ENCODE measurements at places on chromosomes 3 and 15.
A peak's percentile ranks its signal among the peaks of the same experiment; 100 is the strongest.

GRCh38 chr3:173659972-173660371, 262.4 kb downstream of the NLGN1 start:
- DNase-seq = no peak

DNA sequence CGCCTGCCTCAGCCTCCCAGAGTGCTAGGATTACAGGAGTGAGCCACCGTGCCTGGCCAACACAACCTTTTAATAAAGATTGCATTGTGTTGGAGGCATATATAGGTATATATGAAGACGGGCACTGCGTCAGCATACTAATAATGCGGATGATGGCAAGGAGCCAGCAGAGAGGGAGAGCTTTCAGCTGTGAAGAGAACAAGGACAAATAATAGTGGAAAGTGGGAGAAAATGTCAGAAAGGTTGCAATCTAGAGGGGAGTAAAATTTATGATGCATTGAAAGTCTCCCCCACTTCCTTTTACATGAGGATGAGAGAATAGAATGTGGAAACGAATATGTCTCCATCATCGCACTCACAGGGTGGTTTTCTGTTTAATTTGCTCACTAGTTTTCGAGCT, 170.5 kb upstream of the TBL1XR1 start:
- no peak for DNase-seq

- DNase-seq = no peak
Measured at GRCh38 chr15:82239685-82240391, 22.7 kb downstream of the EFL1 start.

GRCh38 chr15:42695527-42696071, 41.3 kb downstream of the CDAN1 start:
- no peak for DNase-seq

DNA sequence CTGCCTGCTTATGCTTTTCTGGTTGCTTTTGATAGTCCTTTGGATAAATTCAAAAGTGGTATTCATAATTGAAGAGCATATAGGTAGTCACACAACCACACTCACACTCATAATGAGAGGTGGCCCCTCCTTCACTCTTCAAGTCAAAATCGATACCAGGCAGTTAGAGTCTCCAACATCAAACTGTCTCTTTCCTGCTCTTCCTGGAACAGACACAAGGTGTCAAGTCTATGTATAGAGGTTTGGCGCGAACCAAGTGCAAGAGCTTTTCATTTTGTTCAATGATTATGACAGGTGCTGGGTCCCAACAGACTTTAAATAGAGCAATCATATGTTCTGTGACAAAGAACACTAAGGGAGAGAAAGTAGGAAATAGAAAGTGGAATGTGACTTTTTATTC, 29.9 kb upstream of the RGMA start:
- DNase-seq = no peak

DNA sequence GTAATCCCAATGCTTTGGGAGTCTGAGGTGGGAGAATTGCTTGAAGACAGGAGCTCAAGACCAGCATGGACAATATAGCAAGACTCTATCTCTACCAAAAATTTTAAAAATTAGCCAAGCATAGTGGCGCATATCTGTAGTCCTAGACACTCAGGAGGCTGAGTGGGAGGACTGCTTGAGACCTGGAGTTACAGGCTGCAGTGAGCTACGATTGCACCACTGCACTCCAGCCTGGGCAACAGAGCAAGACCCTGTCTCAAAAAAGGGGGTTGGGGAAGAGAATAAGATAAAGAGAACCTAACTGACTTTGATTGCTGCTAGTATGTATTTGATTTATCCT, 755 bp downstream of the CD200R1 start:
- DNase-seq = no peak

DNA sequence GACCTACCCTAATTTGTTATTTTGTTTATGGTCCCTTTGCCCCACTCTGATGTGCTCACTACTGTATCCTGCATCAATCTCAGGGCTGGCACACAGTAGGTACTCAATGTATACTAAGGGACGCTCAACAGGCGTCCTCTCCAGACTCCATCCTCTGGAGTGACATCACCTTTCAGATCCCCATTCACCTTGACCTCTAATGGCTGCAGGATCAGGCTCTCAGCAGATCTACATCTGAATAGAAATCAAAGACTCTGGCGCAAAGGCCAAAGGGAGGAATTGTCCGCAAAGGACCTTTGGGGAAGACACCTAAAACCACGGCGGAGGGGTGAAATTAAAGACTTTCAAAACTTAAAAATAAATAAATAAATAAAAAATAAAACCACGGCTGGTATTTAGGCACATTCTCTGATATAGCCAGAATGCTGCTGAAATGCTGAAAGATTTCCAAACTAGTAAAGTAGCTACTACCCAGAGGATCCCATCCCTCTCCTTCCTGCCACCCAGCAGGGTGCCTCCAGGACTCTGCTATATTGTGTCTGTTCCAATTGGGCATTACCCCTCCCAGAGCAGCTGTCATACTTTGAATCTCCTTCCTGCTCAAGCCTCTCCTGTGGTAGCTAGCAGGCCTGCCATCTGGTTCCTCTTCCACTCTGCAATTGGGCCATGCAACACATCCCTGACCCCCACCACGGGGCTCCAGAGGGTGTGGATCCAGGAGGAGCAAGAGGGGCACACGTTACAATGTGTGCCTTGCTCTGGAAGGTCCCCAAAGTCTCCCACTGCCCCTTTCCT, 6.1 kb downstream of the SHF start:
- no peak for DNase-seq

GRCh38 chr3:72847282-72847681, 963 bp downstream of the SHQ1 start:
- no peak for DNase-seq

DNA sequence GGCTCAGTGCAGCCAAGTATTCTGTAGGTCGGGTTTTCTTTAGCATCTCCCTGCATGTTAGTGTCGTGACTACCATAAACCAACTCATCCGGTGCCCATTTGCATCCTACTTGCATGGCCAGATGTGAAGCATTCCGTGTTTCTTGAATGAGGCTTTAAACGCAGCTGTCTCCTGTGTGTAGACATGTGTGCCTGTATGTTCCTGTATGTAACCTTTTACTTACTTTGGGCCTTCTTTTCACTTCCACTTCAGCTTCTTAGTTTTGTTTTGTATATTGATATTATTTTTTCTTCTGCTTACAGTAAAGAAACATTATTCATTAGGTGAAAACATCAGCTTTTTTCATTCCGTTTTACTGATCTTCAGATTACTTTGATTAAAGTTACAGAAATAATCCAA, 267.9 kb downstream of the BBX start:
- DNase-seq = no peak

DNA sequence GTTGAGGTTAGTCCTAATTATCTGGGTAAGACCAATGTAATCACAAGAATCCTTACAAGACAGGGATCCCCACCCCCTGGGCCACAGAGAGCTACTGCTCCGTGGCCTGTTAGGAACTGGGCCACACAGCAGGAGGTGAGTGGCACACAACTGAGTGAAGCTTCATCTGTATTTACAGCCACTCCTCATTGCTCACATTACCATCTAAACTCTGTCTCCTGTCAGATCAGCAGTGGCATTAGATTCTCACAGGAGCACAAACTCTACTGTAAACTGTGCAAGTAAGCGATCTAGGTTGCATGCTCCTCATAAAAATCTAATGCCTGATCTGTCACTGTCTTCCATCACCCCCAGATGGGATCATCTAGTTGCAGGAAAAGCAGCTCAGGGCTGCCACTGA, 58.5 kb upstream of the CRBN start:
- DNase-seq = no peak

DNA sequence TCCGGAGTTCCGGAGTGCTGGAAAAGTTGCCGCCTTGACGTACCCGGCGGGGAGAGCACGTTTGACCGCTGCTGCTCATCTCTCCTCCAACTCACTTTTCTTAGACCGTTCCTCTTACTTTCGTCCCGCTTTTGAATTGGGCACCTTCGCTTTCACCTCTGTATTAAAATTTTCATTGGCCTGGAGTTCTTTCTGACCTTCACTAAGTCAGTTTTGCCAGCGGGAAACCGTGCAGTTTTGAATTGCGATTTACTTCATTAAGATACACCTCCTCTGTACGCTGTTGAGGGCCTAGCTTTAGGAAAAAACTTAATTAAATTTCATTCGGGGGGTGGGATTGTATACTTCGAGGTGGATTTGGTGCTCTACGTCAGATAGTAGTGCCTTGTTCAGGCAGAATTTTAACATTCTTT, 1.3 kb downstream of the GMPS start:
- peak; percentile 22 for DNase-seq

DNA sequence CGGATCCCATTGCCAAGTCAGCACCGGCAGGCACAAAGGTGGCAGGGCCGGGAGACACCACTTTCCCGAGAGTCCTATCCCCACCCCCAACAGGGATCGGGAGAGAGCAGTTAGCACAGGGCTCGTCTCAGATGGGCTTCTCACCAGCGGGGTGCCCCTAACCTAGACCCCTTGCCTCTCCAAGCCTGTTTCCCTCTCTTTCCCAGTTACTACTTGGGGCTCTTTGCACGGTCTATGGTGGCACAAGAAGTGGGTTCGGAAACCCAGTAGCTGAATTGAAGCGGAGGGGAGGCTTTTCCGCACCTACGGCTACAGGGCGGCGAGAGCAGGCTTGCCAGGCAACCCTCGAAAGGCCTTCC, 383 bp upstream of the EFCC1 start:
- DNase-seq = no peak

GRCh38 chr15:35547775-35548364, 1.9 kb upstream of the DPH6 start:
- DNase-seq = no peak

DNA sequence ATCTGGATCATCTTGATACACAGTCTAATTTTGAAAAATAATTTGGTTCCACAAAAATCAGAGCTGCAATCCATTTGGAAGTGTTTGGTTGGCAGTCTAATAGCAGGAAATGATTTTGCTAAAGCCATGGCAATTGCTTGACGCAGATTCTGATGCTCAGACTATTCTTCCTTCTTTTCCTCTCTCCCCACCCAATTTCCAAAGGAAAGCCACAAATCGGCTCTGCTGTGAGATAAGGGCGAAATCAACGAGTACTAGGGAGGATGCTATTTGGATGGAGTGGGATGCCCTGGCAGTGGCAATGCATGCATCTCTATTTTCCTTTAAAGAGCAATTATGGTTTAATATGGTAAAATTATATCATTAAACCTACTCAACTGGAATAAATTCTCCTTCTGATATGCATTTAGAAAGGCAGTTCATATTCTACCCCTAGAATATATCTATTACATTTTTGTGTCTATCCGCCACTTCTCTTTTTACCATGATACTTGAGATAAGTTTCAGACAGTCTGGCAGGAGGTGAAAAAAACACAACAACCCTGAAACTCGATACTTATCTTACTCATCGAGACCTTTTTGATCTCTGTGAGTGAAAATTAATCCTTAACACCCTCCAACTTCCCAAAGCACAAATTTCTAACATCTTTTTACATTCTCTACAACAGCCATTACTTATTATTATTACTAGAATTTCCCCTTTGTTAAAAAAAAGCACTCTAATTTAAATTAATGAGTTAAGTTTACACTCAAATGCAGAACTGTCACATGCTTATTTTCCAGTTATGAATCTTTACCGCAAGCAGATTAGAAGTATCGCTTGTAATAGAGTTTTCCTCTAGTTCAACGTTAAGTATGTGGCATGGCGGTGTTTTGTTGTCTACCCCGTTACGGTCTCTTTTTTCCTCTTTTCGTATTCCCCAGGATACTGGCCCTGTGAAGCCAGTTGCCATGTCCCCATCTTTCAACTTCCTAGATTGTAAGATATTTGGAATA, 433.3 kb downstream of the FOXP1 start:
- DNase-seq = peak; percentile 27

DNA sequence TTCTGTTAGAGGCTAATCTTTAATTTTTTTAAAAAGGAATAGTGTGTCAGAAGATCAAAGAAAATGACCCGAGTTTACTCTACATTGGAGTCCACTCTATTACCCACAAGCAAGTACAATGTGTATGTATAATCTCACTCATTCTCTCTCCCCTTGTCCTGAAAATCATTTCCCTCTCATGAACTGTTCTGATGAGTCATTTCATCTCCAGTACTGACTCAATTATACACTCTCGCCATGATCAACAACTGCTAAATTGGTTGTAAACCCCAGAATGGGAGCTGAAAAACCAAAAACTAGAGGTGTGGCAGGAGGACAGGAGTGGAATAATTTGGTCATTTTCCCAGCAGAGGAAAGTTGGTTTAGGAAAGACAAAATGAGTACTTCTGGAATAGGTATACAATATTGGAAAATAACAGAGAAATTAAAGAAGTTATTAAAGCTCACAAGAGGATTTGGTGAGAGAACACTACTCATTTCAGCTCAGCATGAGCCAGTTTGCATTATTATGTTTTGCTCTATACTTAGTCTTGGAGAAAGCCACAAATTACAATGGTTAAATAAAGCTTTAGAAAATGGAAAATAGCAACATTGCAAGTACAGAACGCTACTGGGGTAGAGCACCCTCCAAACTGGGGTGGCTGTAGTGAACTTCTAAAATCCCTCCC, 144.3 kb upstream of the PFN2 start:
- peak; percentile 79 for DNase-seq
